ENCODE measurements at places on chromosomes 2 and 18. TPM values are rescaled to one million over a fixed set of nuclear protein-coding genes. Genes with fewer than 3 reads are reported as not detected.

- DNase-seq, result no peak
These were observed 10.3 kb upstream of the NPPC start for GRCh38 chr2:231936491-231936890.

- DNase-seq, result no peak
These were observed at the start of gene SCN3A for GRCh38 chr2:165203689-165204559. SCN3A (minus strand) TSS chr2:165204050; CDS start chr2:165176394, 27,656 bp downstream.

DNA sequence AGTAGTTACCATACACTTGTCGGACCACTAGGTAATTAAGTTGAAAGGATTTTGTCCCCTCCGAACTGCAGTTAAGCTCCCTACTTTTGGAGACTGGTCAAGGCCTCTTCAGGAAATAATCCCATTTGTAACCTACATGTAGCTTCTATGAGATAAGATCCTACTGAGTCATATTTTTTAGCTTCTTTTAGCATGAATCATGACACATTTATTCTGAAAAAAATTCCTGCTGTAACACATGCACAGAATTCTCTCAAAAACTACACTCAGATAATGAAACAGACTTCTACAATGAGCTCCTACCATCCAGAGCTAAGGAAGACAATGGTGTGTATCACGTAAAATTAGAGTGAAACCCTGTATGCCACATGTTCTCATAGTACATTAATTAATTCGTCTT is 100.7 kb upstream of the CCDC195 start:
- DNase-seq, result no peak

DNA sequence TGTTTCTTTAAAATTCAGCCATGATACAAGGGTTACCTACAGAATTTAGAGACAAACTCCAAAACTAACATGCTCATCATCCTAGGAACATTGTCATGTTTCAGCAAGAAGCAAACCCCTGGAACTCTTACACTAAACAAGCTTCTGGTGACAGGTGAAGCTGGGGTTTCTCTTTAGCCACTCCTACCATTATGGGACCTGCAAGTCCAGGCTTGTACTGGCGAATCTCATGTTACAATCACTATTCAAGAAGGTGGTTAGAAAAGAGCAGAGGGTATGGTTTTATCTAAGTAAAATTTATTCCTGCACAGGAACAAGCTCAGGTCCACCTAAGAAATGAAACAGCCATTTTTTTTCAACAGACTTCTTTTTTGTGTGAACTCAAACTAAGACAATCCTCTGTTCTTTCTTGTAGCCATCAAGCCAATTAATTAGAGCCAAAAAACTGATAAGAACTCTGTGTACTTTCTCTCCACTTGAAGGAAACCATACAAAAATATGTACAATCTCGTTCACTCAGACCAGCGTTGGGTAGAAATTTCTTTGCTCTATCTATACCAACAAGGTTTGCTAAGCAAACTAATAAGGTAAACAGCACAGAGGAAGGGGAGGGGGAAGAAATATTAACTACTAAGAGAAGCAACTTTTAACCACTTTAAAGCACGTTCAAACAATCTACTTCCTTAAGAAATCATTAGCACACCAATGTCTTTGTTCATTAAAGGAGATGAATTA is 63.3 kb upstream of the NEDD4L start:
- no peak for DNase-seq

- DNase-seq, result no peak
These were observed 7.4 kb upstream of the DUSP19 start for GRCh38 chr2:183070942-183071844.

GRCh38 chr18:47604021-47604420 is 326.4 kb downstream of the SMAD2 start:
- no peak for DNase-seq

DNA sequence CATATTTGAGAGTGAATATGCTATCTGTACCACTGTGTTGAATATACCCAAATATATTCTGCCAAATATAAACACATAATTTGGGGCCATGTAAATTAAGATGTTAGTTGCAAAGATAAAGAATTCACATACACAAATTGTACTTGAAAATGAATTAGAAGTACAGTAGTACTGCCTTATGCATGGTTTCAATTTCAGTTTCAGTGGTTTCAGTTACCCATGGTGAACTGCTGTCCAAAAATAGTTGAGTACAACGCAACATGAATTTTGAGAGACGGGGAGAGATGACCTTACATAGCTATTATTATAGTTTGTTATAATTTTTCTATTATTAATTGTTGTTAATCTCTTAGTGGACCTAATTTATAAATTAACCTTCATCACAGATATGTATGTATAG is 1313.0 kb upstream of the FAM98A start:
- no peak for DNase-seq

DNA sequence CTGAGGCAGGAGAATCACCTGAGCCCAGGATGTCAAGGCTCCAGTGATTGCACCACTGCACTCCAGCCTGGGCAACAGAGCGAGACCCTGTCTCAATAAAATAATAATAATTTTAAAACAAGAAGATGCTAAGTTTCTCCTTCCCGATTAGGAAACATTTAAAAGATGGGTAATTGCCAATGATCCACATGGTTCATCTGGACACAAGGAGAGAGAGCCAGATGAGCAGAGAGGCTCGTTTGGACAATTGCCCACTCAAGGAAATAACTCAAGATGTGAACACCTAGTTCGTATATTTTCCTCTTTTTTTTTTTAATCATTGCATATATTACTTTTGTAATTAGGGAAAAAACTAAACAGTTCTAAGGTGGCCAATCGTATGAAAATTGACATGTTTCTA is 3.6 kb upstream of the ACTG2 start:
- DNase-seq, result no peak

FOXD4L1 gene
- not detected for total RNA-seq

B3GNT7 gene
- total RNA-seq, result 4.2 TPM

KLF7 gene
- 79.1 TPM for total RNA-seq

LTBP1 gene
- total RNA-seq, result 48.9 TPM

Data from sciatic nerve (tissue), 2 donors.